ENCODE measurements at places on chromosomes 2 and 18.

DNA sequence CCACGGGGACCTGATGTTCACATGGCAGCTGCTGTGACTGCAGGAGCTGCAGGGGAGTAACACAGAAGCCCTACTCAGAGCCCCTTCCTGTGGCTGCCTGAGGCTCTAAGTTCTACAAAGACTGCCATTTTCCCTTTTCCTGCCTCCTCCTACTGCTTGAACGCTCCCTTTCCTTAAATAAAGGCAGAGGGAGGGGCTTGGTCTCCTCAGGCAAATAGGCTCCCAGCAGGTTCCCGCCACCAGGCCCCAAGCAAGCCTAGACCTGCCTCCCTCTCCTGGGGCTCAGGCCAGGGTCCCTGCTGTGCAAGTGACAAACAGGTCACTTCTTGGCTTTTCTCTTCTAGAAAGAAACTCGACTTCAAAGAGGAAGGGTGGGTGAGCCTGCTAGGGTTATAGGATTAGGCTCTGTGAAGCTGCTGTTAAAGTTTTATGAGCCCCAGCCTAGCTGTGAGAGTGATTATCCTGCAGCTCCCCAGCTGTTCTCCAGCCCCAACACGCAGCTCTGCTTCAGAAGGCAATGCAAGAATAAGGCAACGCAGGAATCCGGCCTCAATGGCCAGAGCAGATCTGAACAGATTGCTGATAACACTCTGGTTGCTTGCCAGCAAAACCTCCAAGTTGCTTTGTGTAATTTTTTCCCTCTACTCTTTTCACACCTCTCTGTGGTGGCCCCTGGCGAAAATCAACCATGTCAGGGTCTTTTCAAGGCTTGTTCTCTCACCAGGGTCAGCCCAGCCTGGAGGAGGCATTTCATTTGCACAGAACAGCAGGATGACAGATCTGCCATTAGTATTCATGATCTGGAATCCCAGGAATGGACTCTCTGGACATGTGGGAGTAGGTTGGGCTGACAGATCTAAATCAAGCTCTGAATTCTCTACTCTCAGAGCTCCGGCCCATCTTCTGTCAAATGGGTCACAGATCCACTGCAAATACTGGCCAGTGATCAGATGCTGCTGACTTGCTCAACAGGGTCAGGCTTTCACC, 71.3 kb downstream of the MRO start:
- no peak for DNase-seq

DNA sequence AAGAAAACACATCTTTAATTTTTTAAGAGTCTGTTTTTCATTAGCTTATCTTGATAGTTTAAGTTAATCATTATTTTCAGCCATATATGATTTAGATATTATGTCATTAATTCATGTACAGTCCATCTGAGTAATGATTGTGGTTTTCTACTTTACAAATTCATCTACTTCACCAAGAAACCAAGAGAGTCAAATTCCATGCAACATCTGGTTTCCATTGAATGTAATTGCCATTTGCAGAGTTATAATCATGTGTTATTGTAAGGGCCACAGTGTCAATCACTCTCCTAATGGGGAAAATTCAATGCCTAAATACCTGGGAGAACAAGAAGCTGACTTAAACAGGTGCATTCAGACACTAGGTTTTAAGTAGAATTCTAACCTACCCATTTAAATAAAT, 217.2 kb upstream of the OSR1 start:
- DNase-seq: no peak

GRCh38 chr2:84970210-84970867, 622 bp upstream of the KCMF1 start:
- no peak for DNase-seq

- DNase-seq: no peak
Measured at GRCh38 chr2:196944570-196944969, 18.1 kb upstream of the PGAP1 start.

- no peak for DNase-seq
Measured at GRCh38 chr2:36545871-36546416, 52.0 kb downstream of the FEZ2 start.

- DNase-seq: no peak
Measured at GRCh38 chr18:28039078-28039477, 137.9 kb downstream of the CDH2 start.

DNA sequence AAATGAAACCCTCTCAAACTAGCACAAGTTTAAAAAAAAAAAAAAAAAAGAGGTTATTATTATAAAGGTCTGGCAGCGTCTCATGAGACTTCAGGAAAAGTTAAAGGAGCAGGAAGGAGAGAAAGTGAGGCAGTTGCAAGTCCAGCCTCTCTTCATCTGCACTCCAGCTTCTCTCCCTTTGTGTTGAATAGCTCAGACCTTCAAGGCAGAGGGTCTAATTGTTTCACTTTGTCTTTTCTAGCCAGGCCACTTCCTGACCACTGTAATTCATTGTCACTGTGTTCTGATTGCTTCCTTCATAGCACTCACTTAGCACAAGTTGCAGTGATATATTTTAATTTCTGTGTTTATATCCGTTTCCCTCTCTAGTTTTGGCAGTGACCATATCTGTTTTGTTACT, 99.9 kb downstream of the SPATS2L start:
- DNase-seq: no peak

GRCh38 chr2:127118467-127118866, 11.5 kb upstream of the BIN1 start:
- DNase-seq: no peak

DNA sequence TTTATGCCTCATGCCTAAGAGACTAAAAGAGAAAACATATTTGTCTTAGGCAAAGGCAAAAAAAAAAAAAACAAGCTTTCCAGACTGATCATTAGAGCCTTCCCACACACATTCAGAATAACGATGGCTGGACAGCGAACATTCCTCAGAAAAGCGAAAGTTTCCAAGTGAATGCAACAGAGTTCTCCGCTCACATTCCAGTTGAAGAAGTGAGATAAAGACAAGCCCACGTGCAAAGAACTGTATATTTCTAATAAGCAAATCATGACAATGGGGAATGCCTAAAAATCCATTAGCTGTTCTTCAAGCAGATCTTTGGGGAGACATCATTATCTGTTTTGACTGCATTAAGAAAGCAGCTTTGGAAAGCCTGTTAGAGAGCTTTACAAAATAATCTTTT, 347.9 kb downstream of the METTL4 start:
- no peak for DNase-seq

GRCh38 chr2:118356051-118356450, 267.8 kb downstream of the INSIG2 start:
- DNase-seq: no peak

- DNase-seq: no peak
Measured at GRCh38 chr2:42939411-42940206, 147.2 kb upstream of the HAAO start.

GRCh38 chr18:76697441-76697901, 124.9 kb upstream of the ZNF236 start:
- no peak for DNase-seq

DNA sequence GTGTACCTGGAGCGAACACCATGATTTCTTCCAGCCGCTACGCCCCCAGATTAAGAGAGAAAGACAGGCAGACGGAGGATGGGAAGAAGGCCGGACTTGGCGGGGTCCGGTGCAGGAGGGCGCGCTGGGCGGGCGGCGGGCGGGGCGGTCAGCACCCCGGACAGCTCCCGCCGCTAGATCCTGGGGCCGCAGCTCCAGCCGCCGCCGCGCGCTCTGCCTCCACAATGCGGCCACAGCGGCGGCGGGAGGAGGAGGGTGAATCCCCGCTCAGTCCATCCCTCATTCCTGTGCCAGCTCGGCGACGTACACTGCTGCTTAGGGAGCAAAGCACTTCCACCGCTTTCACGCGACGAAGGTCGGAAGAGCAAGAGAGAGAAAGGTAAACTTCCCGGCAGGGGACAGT, at the start of gene AKAIN1:
Gene AKAIN1 (minus strand): TSS at position 226 of the 403 bp plus-strand sequence. CDS start 204 bp downstream, at position 22.
- DNase-seq: no peak

DNA sequence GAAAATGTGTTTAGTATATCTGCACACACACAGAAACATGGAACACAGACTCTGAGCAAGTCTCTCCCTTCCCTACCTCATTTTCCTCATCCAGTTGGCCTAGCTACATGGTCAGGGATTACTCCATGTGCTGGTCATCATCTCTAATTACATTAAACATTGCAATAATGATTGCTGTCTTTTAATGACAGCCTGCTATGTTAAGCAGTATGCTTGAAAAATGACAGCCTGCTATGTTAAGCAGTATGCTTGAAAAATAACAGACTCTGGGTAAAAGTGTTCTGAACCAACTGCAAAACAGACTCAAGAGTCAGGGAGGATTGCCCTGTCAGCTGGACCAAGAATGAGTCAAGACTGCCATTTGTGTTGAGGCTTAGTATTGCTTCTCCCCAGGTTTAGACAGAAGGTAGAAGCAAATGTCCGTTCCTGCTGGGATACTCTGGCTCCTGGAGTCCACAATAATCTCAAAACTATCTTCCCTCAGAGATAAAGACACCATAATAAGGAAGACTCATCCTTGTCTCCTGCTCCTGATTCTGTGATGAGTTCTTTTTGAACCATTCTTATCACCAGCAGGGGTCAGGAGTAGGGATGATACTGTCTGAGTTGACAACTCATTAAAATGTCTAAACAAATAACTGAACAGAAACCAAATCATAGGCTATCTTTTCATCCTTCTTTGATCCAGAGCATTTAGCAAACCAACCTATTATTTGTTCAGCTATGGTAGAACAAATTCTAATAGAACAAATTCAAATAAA, 57.7 kb downstream of the CCDC93 start:
- no peak for DNase-seq

DNA sequence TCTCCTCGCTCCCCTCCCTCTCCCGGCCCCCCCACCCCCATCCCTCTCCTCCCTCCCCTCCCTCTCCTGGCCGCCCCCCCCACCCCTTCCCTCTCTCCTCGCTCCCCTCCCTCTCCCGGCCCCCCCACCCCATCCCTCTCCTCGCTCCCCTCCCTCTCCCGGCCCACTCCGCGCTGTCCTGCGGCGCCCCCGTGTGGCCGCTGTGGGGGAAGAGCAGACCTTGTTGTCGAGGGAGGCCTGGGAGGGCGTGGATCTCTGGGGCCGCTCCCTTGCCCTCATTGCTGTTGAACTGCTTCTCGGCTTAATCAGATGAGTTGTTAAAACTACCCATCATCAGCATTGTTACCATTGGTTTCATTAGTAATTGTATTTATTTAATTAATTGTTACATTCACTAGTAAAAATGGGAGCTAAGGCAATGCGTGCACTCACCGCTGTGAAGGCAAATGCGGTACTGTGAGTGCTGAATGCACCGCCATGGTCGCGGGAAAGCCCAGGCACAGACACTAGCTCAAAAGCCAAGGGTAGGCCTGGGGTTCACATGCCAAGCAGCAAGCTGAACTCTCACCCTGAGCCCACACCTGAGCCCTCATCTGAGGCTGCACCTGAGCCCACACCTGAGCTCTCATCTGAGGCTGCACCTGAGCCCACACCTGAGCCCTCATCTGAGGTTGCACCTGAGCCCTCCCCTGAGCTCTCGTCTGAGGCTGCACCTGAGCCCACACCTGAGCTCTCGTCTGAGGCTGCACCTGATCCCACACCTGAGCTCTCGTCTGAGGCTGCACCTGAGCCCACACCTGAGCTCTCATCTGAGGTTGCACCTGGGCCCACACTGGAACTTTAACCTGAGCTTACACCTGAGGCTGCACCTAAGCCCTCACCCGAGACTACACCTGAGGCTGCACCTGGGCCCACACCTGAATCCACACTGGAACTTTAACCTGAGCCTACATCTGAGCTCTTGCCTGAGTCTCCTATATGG, 8.8 kb downstream of the RTP5 start:
- no peak for DNase-seq

DNA sequence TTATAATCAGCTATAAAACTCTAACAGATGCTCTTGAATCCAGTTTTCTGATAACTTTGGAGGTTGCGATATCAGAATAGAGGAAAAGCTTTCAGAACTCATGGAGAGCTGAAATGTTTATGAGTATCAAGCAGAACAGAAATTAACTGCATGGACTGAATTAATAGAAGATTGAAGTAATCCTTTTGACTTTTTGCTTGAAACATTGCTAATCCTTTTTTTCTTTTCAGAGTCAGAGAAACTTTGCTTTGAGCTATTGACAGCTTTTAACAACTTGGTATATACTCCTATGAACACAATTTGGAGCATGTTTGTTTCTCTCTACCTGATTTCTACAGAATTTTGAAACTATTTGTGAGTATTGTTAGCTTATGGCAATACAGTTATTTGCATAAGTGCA, 1254.8 kb downstream of the LRP1B start:
- no peak for DNase-seq

GRCh38 chr2:17413036-17413435, 105.2 kb downstream of the RAD51AP2 start:
- DNase-seq: no peak

GRCh38 chr2:95357717-95358280, 44.7 kb upstream of the FAHD2A start:
- no peak for DNase-seq

DNA sequence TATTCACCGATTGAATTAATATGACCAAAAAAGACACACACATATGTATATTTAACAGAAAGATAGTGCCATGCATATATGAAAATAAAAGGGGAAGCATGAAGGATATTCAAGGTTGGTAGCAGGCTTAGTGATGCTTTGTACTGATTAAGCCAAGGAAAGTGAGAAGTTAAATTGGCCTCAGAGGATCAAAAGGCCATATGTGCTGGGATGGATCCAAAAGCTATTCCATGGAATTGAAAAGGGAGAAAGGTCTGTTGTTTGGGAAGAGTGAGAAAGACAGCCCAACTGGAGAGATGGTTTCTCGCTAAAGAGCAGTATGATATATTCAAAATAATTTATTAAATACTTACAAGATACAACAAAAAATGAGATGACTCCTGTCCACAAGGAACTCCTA, 65.9 kb downstream of the INSIG2 start:
- no peak for DNase-seq

DNA sequence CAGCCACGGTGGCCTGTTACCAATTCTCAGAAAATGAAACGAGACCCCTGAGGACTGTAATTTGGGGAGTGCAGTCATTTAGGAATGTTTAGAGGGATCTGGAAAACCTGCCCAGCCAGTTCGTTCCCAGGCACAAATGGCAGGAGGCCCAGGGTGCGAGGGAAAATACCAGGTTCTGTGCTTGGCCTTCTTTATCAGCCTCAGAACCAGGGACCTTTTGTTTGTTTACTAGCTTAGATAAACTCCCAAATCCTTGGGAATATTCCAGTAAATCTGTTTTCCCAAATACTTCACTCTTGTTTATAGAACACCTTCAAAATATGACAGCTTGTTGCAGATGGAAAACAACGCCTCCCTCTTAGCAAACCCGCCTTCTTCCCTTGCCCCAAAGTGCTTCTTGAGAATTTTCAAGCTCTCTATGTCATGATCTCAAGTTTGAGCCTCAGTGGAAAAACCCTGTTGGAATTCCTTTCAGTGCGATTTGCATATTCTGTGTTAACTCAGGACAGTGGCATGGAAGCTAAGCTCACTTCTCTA, 400.3 kb upstream of the SMIM21 start:
- DNase-seq: no peak

DNA sequence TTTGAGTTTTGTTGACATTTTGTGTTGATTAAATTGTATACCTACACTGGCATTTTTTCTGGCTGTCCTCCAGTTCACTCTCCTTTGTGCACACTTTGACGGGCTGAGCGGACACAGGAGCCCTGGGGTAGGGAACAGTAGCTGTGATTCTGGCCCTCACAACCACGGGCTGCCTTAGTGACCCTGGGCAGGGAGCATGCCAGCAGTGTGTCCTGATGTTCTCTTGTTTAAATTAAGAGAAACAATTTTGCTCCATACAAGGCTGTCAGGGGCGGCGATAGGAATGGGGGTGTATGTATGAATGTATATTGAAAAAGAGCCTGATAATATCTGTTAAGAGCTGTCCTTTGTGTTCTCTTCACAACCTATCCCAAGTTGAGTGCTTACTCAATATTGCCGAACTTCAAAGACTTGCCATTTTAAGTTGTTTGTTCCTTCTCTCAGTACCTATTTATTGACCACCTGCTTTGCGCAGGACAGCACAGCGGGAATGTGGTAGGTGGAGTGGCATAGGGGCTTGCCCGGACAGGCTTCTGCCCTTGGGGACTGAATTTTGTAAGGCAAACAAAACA, 103.7 kb upstream of the EML6 start:
- DNase-seq: no peak
